ENCODE measurements at places on chromosomes 3 and 15.

GRCh38 chr3:38740537-38740936 is 75.5 kb downstream of the SCN10A start:
- no peak for DNase-seq

GRCh38 chr3:40718209-40718608 is 193.4 kb downstream of the ZNF621 start:
- no peak for DNase-seq

DNA sequence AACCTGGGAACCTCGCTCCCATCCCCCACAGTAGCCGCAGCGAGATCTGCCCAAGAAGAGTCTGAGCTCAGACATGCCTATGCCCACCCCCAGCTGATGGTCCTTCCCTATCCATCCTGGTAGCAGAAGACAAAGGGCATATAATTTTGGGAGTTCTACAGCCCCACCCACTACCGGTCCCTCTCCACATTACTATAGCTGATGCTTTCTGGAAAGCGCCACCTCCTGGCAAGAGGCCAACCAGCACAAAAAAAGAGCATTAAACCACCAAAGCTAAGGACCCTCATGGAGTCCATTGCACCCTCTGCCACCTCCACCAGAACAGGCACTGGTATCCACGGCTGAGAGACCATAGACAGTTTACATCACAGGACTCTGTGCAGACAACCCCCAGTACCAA is 168.4 kb downstream of the MEGF11 start:
- DNase-seq = peak; percentile 22

DNA sequence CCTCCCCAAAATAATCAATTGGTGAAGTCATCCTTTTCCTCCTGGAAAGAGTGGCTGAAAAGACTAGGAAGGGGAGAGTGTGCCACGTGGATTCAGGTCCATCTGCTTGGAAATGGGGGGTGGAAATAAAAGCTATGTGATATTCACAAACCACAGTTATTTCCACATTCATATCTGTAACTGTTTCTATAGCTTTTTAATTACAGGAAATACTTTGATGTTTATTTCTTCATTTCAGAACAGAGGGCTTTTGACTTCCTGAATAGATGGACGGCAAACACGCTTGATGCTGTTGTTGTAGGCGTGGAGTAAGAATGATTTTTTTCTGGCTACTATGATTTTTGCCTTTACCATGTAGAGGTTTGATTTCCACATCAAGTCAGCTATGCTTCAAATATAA is 10.1 kb downstream of the AADACL2 start:
- no peak for DNase-seq

DNA sequence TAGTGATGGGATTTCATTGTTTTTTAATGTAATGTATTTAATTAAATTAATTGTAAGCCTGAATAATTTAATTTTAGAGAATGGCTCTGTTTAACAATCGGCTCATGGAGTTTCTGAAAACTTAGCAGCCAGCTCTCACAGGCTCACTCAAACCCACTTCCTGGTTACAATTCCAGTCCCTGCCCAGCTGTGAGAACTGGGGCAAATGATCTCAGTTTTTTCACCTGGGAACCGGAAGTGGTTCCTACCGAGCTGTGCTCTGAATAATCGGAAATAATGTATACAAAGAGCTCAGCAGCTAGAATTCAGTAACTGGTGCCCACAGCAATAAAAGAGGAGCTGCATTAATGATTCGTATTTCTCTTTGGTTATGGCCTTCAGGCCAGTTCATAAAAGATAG is 244.3 kb upstream of the MCTP2 start:
- no peak for DNase-seq

DNA sequence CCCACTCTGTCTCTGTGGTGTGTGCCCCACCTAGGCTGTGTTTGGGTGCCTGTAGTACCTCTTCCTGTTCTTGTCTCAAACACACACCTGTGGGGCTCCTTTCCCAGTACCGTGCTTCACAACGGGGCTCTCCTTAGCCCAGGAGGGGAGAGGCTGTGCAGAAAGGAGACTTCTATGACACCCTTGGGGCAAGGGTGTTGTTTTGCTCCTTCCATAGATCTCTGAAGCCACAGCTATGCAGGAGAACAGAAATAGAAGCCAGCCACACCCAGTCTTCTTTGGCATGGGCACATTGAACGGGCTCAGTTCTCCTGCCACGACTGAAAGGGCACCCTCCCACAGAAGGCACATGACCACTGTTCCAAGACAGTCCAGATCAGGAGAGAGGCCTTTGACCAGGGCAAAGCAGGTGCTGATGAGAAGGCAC is 74.3 kb downstream of the LIPC start:
- DNase-seq = no peak

DNA sequence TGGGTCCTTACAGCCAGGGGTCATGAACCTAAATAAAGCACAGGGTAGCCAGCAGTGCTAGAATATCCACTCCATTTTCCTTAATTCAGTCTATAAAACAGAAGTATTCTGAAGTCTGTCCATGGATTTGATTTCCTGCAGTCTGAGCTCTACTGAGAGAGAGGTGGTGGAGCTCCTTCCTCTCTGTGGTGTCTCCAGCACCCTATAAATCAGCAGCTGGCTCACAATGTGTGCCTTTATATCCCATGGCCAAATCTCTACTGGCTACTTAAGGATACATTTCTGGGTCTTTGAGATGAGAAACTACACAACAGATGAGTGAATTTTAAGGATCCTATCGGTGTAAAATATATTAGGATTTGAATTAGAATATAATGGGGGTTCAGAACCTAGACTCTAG is 339.9 kb upstream of the RBMS3 start:
- DNase-seq = no peak

DNA sequence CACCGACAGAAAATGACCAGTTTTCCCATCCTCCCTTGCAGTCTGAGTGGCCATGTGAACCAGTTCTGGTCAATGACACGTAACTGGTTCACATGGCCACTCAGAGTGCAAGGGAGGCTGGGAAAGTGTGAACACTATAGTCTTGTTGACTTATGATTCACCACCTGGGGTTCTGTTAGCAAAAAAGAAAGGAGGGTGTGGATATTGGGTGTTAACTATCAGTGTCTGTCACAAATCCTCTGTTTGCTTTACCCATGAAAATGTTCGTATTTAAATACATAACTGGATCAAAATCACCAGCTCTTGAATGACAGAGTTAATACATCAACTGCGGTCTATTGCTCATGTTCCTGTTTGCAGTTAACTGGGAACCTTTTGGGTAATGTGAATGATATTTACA is 92.3 kb downstream of the ADAMTSL3 start:
- DNase-seq = no peak

DNA sequence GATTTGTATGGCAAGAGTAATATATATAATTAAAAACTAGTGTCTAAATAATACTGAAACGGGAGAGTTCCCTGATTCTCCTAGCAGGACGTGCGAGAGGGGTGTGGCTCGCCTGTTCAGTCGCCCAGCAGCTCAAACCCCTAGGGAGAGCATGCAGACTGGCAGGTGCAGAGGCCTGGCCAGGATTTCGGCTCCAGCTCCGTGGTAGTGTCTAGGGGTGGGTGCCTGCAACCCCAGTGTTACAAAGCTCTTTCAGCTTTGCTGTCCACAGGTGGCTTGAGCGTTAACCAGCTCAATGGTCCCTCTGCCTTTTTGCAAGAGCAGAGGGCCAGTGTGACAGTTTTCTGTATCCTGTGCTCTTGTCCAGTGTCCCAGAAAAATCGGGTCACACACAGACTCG is 226.6 kb downstream of the ALCAM start:
- DNase-seq = no peak

DNA sequence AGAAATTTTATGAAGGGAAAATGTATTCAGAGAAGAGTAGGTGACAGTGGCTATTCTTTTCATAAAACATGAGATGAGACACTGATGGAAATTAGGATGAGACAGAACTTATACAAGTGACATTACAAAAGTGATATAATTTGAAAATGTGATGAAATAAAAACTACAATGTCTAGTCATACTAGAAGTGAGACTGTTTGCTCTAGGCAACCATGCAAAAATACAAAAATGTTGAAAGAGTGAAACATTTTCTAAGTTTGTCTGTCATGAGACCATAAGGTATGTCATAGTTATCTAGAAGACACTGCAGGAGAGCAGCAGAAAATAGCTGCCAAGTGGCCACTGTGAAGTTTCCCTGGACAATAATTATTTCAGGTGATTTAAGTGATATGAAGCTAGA is 459.5 kb downstream of the DIPK2A start:
- DNase-seq = no peak

- no peak for DNase-seq
Observed at GRCh38 chr15:41115161-41115651, 874 bp downstream of the INO80 start.

- no peak for DNase-seq
Observed at GRCh38 chr3:101963902-101964362, 114.6 kb downstream of the NFKBIZ start.

GRCh38 chr15:94370206-94370935 is 139.0 kb downstream of the MCTP2 start:
- no peak for DNase-seq

GRCh38 chr3:36786921-36787890 is 22.9 kb upstream of the DCLK3 start:
- no peak for DNase-seq

DNA sequence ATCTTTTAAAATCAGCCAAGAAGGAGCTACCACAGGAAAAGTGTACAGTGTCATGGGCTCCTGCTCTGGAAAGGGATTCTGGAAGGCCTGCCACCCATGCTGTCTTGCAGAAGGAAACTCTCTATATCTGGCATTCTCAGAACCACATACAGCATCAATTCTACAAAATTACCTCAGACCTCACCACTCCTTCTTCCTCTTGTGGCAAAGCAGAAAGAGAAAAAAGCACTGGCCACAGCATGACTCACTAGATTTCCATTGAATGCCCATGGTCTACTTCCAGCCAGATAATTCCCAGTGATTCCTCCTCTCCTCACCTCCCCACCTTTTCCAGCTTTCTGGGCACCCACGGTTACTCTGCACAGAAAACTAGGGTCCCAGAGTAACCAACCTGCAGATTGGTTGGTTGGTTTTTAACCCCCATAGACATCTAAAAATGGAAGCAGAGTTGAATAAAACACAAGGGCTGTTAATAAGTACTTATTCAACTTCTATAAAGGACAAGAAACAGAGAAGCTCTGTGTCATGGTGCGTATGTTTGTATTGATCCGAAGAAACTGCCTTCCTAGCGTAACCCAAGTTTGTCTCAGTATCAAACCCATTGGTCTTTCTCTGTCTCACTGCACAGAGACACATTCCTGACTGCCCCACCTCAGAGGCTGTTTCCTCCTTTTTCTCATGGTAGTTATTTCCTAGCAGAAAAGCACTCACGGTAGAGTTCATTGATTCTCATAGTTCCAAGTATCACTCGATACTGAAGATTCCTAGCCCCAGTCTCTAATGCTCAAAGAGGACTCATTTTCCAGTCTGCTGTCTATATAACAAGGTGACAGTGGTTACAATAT is 67.7 kb downstream of the LDHAL6B start:
- DNase-seq = no peak

- DNase-seq = no peak
Observed at GRCh38 chr3:42612928-42613327, 12.4 kb downstream of the NKTR start.

Data from sigmoid colon (tissue), 7 donors.